ENCODE measurements at places on chromosomes 1 and 21.

DNA sequence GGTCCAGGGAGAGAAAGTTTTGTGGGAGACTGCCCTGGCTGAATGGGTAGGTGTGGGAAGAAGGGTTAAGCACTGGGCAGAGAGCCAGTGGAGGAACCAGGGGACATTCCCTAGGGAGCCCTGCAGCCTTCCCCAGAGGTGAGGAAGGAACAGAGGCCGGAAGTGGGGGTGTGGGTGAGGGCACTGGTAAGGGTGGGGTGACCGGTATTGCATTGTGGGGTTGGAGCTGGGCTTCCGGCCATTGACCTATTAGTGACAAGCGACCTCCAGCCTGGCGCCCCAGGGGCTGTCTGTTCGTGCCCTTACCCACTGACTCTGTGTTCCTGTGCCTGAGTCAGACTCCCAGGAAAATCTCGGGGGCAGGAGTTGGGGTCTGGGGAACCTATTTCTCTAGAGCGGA, 3.5 kb upstream of the TSPAN1 start:
- no peak for DNase-seq

- DNase-seq = no peak
These were observed 111.2 kb downstream of the PTPRC start for GRCh38 chr1:198750081-198750480.

GRCh38 chr1:58886611-58887010, 102.8 kb upstream of the JUN start:
- peak; percentile 91 for DNase-seq

DNA sequence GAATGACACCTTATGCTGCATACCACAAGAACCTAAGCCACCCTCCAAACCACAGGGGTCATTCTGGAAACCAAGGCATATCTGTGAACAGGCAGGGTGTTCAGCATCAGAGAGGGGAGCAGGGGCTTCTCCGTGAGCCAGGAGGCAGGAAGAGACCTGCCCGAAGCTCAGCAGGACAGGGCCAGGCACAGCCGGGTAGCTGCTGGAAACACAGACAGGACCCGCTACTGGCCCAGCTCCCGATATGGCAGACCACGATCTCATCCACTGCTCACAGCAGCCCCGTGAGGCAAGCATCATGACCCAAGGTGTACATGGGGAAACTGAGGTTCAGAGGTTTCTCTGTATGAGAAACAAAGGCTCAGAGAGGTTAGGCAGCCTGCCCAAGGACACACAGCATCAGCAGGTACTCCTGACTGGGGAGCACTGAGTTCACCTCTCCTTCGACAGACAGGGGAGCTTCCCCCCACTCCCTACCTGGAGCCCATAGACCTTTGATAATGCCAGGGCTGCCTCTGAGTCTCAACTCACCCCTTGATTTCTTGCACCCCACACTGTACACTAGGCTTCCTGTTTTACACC, 317.7 kb downstream of the MATN1 start:
- peak; percentile 19 for DNase-seq

DNA sequence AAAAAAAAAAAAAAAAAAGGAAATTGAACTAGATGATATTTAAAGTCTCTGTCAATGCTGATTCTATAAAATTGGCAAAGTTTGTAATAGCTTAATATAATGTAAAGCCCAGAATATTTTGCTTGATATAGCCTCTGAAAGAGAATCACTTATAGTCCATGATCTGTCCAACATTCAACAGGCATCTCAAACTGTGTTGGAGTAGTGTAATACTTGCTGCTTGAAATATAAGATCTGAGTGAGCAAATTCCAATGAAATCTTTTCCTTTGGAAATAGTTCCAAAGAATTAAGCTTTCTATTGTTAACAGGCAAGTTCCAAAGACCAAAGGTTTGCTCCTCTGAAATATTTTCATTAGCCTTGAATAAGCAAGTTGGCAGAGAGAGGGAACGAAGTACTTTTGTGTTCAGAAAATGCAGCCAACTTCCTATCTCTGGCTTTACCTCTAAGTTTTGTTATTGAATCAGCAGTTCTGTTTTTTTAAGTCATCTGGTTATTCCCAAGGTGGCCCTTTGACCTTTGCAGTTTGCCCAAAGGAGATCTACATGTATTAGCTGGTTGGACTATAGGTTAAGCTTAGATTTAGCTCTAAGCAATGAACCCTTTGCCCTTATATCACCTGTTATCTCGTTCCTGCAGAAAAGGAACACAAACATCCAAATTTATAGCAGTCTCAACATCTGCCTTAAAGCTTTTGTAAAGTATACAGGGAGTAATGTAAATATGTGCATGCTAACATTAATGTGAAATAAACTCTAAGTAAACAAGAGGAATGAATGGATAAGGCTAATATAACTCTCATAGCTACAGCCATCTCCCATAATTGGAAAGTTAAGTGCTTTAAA, 24.4 kb upstream of the CEP350 start:
- no peak for DNase-seq

- peak; percentile 89 for DNase-seq
These were observed 8.6 kb upstream of the ATP5PO start for GRCh38 chr21:33924079-33924765.

DNA sequence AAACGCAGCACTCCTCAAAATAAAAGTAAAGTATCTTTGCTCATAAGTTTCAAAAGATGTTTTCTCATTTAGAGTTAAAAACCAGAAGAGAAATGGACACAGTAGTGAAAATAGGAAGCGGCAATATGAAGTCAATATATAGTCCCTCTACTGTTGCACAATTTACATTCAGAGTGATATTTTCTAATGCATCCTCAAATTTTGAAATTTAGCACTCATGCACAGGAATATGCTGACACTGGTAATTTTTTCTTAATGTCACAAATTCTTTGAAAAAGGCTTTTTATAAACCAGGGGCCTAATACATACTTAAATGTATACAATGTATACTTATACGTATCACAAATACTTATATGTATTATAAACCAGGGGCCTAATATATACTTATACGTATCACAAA, 19.5 kb downstream of the ST7L start:
- DNase-seq = no peak

DNA sequence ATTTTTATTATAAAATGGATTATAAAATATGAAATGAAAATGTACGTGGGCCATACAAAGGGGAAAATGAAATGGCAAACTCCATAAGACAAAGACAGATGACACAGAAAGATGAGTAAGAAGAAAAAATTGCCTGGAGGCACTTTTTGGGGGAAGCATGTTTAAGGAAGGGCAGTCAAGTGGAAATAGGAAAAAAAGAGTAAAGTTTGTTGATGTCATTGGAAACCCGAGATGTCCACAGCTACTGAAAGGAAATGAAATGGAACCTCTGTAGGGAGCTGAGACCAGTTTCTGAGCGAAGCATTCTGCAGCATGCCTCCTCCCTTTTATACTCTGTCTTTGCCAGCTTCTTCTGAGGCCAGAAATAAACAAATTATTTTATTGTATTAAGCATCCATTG, 203.4 kb upstream of the UBE2U start:
- DNase-seq = no peak

GRCh38 chr1:35202048-35202719, 9.2 kb upstream of the SFPQ start:
- DNase-seq = peak; percentile 64

DNA sequence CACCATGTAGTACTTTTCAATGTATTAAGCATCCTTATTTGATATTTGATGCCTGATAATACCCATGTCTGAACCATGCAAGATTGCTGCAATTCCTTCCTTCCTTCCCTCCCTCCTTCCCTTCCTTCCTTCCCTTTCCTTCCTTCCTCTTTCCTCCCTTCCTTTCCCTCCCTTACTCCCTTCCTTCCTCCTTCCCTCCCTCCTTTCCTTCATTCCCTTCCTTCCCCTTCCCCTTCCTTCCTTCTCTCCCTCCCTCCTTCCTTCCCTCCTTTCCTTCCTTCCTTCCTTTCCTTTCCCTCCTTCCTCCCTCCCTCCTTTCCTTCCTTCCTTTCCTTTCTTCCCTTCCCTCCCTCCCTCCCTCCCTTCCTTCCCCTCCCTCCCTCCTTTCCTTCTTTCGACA, 29.7 kb upstream of the TMEM52 start:
- DNase-seq = no peak

GRCh38 chr1:26761217-26761616, 26.5 kb upstream of the PIGV start:
- no peak for DNase-seq

DNA sequence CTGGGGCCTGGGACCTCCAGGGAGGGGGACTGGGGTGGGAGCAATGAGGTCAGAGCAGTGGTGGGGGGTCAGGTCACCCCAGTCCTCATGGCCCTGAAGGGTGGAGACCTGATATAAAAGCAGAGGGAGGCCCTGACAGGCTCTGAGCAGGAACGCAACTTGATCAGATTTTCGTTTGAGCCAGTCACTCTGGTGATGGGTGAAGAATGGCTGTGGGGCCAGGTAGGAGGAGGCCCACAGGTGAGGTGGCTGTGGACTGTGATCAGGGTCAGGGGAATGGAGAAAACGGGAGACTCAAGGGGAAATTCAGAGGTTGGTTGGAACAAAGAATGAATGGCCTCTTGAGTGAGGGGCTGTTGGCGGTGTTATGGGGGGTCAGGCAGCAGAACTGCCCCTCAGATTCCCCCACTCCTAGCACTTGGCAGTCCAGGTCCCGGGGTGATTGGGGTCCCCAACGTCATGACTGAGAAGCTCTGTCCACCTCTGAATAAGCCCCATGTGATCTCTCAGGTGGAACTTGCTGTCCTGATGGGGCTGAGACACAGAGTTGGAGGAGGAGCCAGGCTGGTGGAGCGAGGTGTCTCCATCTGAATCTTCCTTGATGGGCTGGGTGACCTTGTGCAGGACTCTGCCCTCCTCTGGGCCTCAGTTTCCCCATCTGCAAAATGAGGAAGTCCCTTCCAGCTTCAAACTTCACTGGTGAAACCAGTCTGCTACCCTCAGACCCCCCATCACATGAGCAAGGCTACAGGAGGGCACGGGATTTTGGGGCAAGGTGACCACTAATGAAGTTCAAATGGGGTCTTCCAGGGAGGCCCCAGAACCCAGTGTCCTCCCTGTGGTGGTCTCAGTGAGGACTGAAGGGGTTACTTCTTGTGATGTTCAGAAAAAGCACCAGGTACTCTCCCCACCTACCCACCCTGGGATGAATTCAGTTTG, 683.0 kb downstream of the MATN1 start:
- DNase-seq = no peak

DNA sequence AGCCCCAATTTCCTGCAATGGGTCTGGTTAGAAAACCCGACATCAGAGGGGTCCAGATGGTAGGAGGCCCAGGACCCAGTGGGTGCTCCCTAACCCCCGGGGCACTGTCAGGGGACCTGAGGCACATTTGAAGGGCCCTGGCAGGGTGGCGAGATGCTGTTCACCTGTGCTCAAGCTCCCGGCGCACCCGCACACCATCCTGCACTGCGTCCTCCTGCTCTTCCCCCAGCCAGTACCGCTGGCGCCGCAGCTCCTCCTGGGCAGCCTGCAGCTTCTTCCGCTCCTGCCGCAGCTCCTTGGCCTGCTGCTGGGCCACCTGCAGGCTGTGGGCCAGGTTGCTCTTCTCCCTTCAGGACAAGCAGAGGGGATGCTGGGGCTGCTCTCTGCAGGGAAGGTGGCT, 36.0 kb downstream of the RNU1-1 start:
- peak; percentile 58 for DNase-seq

GRCh38 chr1:37705399-37705798, 13.1 kb downstream of the CDCA8 start:
- DNase-seq = no peak

- no peak for DNase-seq
These were observed 8.4 kb upstream of the IKBKE start for GRCh38 chr1:206461602-206462455.

- DNase-seq = no peak
These were observed 29.4 kb downstream of the LRRC3 start for GRCh38 chr21:44484498-44485253.

- no peak for DNase-seq
These were observed 32.7 kb upstream of the PCP4 start for GRCh38 chr21:39834543-39834942.

DNA sequence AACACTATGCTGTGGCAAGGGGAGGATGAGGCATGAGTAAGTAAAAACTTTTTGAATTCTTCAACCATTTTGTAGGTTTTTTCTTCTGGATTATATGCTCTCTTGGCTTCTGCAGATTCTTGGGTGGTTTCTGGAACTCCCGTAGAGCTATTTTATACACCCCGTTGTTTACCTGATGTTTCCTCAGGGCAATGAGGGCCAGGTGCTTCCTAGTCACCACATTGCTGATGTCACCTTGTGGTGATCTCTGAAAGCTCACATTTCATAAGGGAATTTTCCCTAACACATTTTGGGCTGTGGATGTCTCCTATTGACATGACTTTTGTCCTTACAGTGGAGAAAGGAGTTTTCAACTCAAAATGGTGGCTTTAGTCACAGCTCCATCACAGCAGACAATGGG, 356.6 kb downstream of the PLA2G4A start:
- DNase-seq = no peak

DNA sequence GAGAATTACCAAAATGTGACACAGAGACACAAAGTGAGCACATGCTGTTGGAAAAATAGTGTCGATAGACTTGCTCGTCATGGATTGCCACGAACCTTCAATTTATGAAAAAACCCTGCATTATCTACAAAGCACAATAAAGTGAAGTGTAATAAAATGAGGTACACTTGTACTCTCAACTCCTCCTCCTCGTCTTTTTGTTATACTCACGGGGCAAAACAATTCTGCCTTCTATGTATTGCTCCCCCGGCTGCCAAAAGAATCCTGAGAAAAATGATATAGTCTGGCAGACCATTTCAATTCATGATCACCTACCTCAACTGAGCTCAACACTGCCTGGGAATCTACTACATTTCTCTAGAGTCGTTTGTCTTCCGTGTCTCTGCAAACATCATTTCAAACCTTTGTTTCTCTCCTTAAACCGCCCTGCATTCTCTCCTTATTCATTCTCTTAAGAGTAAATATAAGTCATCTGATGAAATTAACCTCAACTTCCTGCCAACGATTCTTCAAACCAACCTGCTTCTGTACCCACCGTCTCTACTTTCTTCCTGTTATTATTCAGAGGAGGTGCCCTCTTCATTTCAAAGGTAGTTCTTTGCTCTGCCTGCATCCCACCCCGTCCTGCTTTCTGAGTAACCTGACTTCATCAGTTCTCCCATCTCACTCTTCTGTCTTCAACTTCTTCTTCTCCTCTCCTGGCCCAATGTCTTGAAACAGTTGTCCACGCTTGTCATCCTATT, 12.9 kb upstream of the IL19 start:
- DNase-seq = no peak

DNA sequence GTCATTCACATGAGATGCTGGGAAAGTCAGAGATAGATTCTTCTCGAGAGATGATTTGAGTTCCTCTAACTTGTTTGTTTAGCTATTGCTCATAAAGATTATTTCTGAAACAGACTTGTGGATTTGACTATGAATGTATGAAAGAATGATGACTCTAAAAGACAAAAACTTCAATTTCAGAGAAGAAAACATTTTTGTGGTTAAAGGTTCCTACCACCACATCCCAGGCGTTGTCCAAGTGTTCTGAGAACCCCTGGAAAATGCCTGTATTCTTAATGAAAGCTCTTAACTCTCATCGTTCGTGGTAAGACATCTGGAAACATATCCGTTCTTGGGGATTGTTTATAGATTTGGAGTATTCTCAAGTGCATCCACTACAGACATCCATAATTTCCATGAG, 228.7 kb downstream of the BARHL2 start:
- DNase-seq = no peak

- no peak for DNase-seq
These were observed 3.4 kb downstream of the PLXNA2 start for GRCh38 chr1:208240662-208241355.

Data from tibial artery (tissue), 4 donors.